CD4-positive, alpha-beta T cell treated with Interferon gamma for 1 hour (primary cell): ENCODE measurements at places on chromosomes 16 and 17.

GRCh38 chr16:86732621-86733295 lies 154.4 kb downstream of the FOXL1 start:
- no peak for DNase-seq

DNA sequence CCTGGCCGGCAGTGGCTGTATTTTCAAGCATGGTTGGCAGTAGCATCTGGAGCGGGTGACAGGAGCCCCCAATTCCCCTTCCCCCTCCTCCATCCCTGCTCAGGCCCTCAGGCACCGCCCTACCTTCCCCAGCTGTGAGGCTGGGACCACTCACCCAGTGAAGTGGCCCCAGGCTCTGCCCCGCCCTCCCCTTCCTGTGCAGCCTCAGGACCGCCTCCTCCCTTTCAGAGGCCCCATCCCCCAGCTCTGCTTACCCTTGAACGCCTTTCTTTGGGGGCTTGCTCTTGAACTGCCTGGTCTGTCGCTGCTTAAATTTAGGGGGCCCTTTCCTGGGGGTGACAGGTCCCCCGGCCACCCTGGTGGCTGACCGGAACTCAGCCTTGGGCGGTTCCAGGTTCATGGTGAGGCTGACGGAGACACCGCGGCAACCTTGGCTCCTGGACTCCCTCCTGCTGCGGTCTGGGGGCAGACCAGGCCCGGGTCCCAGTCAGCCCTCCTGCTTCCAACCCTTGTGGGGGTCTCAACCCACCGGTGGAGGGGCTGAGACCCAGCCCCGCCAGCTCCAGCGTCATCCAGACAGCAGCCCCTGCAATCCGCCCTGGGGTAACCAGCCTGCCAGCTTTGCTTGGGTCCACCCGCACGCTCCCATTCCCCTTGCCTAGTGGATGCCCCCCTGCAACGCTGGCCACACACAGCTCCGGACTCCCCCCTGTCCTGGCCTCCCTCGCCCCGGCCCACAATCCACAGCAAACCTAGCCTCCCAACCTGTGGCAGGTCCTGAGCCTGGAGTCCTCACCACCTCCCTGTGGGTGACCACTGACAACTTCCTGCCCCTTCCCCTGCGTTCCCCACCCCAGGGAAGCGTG lies 3.2 kb downstream of the PDE6G start:
- DNase-seq, result no peak

- DNase-seq, result no peak
Measured at GRCh38 chr16:49643429-49644144, 212.3 kb downstream of the ZNF423 start.

GRCh38 chr16:82862057-82862456 lies 235.3 kb downstream of the CDH13 start:
- DNase-seq, result no peak

GRCh38 chr16:65845466-65846209 lies 520.9 kb upstream of the CDH5 start:
- no peak for DNase-seq
